ENCODE measurements at places on chromosomes 4 and X. TPM values are rescaled to one million over a fixed set of nuclear protein-coding genes. Genes with fewer than 3 reads are reported as not detected.

Gene FHDC1
- total RNA-seq, result 13.3 TPM

Gene MAGEC2
- total RNA-seq, result not detected

Gene GAB3
- total RNA-seq, result 2.8 TPM

Gene SERPINA7
- total RNA-seq, result not detected

GRCh38 chr4:16607241-16608066, 291.0 kb downstream of the LDB2 start:
- DNase-seq, result no peak

DNA sequence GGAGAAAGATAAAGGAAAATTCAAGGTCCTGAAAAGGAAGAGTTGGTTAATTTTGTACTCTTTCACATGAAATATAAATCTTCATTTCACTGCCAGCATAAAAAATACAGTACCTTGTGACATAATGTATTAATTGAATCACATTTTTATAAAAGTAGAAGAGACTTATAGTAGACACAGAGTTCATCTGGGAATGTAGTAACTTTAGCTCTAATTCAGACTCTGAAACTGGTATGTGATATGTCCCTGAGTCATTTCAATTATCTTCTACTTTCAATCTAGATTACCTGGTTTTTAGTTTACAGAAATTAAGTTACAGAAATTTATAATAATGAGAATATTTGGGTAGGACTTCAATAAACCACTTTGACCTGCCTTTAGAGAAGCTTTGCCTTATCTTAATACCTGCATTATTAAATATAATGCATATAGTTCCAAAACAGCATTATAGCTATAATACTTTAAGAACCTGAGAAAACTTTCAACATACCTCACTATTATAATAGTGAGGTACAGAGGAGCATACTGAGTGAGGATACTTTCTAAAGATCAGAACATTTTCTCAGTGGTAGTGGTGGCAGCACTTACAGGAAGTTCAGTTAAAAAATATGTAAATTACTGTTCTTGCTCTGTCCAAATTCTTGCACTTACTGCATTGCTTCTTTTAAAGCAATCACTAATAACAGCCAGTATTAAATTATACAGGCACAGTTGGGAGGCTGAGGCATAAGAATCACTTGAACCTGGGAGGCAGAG, 11.2 kb downstream of the NEK1 start:
- DNase-seq, result no peak

- peak; percentile 54 for DNase-seq
These were observed 7.7 kb upstream of the GABRE start for GRCh38 chrX:151982222-151982621.

GRCh38 chrX:154018518-154019060, 1.1 kb downstream of the IRAK1 start:
- no peak for DNase-seq

GRCh38 chrX:135520022-135520552, 373 bp upstream of the INTS6L start:
- DNase-seq, result peak; percentile 9

GRCh38 chr4:119493419-119493818, 135.2 kb downstream of the PDE5A start:
- peak; percentile 9 for DNase-seq

DNA sequence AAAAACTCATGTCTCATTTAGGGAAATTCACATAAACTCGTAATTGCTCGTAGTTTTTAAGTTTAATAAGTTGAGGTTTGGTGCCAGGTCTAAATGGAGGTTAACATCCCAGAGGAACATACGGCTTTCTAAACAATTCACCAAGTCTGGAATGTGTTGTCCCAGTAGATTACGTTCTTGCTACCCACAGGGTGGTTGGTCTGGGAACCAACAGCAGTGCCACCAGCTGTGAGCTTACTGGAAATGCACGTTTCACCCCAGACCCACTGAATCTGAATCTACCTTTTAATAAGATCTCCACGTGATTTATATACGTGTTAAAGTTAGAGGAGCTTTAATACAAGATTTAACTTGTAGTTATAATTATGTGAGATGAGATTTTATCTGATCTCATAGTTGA, 134.3 kb downstream of the BMPR1B start:
- DNase-seq, result no peak
